ENCODE measurements at places on chromosomes 3 and 15.

- no peak for DNase-seq
Observed at GRCh38 chr3:164306042-164306441, 772.3 kb downstream of the SI start.

DNA sequence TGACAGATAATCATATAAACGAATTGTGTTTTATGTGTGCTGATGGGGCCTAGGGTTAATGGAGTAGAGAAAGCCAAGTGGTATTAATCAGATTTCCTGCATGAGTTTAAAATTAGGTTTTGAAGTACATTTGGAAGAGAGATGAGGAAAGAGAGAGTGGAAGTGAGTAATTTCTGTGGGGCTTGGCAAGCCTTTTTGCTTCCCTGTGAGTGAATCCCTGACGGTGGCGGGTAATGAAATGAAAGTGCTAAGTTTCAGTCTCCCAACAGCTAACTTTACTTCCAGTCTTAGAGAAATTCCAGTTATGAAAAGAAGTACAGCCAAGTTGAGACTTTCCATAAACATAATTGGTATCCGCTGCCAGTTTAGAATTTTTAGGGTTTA, 139.4 kb downstream of the BBX start:
- no peak for DNase-seq

- no peak for DNase-seq
Observed at GRCh38 chr3:137796993-137797392, 32.9 kb downstream of the SOX14 start.

DNA sequence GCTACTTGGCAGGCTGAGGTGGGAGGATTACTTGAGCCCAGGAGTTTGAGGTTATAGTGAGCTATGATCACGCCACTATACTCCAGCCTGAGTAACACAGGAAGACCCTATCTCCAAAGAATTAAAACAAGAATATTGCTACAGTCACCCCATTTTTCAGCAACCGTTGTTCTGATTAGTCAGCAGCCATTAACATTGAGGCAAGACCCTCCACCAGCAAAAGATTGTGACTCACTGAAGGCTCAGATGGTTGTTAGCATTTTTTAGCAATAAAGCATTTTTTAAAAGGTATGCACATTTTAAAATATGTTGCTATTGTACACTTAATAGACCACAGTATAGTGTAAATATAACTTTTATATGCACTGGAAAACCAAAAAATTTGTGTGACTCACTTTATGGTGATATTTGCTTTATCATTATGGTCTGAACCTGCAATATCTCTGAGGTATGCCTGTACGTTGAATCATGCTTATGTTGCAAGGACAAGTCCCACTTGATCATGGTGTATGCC, 492.6 kb downstream of the SQOR start:
- no peak for DNase-seq

GRCh38 chr3:136954980-136955780, 2.6 kb upstream of the IL20RB start:
- no peak for DNase-seq

DNA sequence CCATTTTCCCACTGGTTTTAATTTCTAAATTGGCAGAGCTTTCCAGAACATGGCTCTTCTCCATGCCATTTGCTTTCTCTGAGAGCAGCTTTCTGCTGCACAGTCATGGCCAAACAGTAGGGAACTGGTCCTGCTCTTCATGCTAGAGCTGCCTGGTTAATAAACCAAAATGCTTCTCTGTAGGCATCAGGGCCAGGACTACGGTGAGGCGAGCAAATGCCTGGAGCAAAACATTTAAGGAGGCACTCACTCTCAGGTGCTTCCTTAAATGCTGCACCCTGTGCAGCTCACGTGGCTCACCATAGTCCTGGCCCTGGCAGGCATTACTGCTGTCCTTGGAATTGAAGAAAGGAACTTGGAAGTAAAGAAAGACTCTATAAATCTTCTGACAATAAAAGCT, 48.5 kb upstream of the PPP2R3A start:
- DNase-seq: no peak

- DNase-seq: no peak
Observed at GRCh38 chr3:188530226-188530625, 376.3 kb downstream of the LPP start.

GRCh38 chr15:101310508-101310907, 15.5 kb upstream of the SNRPA1 start:
- no peak for DNase-seq

- no peak for DNase-seq
Observed at GRCh38 chr3:194382892-194383223, 13.3 kb upstream of the LRRC15 start.

- no peak for DNase-seq
Observed at GRCh38 chr15:101029971-101030661, 111.0 kb downstream of the LRRK1 start.

DNA sequence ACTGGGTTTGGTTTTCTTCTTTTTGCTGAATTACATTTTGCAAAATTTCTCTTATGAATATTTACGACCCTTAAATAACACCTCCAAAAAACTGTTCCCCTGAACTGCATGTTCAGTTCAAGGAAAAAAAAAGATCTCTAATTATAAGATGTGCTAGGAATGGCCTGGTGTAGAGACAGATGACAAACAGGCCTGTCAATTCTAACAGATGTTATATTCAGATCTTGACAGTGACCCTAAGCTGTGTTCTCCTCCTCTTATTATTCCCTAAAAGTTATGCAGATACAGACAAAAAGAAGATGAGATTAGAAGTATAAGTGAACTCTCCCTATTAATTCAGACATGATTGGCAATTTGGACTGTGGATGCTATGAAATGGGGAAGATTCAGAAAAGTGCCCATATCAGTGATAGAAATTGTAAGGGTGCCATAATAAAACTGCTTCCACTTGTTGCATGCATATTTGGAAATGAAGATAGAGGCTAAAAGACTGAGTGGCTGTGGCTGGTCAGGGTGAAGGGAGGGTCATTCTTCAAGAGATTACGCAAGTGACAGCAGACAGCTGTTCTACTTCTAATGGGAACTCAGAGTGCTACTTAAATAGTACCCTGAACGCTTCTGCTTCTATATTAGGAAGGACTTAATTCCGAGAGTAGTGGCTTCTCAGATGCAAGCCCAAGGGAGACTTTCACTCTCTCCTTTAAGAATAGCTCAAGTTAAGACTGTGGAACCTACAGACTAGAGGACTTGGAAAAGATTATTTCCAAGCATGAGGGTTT, 75.5 kb downstream of the ADAMTS9 start:
- no peak for DNase-seq

- DNase-seq: no peak
Observed at GRCh38 chr3:114057011-114057347, 442 bp downstream of the QTRT2 start.

DNA sequence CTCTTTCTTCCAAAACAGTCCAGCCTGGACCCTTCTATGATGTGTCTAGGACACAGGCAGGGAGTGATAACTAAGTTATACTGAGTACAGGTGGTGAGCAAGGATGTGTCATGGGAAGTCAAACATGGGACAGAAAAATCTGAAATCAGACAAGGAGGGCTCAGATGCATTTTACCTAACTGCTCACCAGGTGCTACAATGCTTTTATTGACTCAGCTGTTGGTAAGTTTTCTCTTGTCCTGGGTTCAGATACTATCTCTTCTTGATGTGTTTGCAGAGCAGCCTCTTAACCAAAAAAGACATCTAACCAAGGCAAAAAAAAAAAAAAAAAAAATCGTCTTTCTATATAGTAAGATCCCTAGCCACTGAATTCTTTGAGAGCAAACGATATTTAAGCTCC, 378.6 kb downstream of the VPS13C start:
- DNase-seq: no peak

GRCh38 chr15:98800437-98801233, 152.3 kb downstream of the IGF1R start:
- DNase-seq: no peak

GRCh38 chr3:196504556-196504955, 988 bp upstream of the RNF168 start:
- no peak for DNase-seq

DNA sequence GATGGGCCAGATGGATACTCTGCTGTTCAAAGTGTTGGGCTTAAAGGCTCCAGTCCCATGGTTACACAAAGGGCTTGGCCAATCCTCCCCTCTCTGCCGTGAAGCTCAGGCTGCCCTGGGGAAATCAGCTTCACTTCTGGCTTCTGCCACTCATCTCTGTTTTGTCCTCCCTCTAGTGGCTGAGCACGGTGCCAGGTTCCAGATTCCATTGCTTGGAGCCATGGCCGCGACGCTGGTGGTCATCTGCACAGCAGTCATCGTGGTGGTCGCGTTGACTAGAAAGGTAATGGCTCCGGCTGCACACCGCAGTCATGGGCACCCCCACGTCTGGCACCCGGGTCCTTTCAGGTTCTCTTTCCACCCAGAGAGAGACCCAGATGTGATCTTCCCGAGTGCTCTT, 5.6 kb downstream of the TIGIT start:
- DNase-seq: peak; percentile 40

DNA sequence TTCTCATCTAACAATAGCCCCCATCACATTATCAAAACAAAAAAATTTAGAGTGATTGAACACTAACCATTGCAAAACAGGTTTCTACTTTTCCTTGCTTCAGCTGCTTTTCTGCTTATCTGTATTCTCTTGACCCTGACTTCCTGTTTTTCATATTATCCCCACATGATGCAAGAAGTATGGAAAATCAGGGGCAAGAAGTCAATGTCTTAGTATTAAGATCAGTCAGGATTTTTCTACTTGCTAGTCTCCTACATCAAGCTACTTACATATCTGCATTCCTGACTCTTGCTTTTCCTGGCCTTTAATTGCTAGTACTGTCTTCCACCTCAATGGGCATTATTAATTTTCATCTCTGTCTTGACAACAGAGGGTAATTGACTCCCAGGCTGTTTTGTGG, 300.2 kb downstream of the OTOL1 start:
- no peak for DNase-seq

DNA sequence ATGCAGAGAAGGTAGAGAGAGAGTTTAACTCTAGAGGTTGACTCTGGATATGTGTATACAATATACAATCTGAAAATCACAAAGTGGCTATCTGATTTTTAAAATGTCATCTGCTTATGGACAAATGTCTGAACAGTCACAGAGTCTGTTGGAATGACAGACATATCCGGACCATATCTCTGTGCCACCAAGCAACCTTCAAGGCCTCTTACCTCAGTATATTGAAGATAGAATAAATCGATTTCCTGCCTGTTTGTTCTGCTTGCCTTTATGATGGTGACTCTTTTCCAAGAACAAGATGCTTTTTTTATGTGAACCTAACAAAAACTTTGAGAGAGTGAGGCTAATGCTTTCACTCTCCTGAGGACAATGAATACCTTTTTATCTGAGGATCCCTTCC, 151.1 kb downstream of the RBPMS2 start:
- DNase-seq: no peak

- DNase-seq: no peak
Observed at GRCh38 chr3:141104151-141104821, 53.1 kb downstream of the SPSB4 start.

- no peak for DNase-seq
Observed at GRCh38 chr3:142500211-142500610, 52.4 kb upstream of the XRN1 start.

DNA sequence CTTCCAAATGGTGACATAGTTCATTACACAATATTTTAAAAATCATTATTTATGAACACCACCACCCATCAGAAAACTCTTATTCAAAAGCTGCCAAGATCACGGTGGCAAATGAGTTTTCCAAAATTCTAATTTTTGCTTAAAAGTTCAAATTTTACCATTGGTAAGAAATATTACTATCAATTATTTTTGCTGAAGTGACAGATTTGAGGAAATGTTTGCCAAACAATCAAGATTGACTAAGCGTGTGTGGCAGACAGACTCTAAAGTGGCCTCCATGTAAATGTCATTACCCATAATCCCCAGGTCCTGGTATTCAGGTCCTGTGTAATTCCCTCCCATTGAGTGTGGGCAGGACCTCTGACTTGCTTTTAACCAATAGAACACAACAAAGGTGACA, 35.0 kb downstream of the ZNF280D start:
- DNase-seq: no peak

DNA sequence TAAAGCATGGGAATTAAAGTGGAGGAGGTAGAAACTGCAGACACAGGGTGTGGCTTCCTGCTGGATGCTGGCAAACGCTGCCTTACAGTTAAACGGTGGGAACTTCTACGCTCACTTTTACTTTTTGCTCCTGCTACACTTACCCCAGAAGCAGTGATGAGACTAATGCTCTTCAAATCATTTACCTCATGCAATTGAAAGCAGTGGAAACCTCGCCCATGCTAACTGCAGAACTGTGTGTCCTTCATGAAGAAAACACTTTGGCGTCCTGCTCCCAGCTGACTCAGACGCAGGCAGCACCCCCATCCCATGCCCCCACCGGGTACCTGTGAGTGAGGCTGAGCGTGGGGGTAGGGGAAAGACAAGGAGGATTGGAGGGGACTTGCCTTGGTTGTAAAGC, 31.8 kb downstream of the UPK1B start:
- no peak for DNase-seq

DNA sequence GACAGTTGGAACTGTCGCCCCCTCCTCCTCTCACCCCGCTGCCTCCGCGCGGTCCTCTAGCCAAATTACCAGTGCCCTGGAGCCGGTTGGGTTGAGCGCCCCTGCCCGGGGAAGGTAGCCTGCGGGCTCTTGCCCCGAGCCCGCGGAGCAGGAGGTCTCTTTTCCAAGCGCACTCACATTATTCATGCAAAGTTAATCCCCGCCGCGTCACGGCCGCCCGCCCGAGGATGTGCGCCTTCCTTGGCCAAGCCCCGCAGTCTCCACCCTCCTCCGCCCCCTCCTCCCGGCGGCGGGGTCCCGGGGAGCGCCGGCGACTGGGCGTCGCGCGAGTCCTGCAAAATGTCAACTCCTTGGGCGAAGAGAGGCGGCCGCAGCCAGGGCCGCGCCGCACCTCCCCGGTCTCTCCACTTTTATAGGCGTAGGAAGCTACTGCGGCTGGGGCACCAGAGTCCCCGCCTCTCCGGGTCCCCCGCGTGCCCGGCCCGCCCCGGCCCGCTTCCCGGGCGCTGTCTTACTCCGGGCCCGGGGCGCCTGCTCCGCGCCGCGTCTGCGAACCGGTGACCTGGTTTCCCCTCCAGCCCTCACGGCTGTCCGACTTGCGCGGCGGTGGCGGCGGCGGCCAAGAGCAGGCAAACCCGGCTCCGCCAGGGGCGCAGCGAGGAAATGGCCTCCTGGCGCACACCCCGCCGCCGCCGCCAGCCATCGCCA, at the start of gene THRB:
TSS of gene THRB (minus strand) at position 233 of the 708 bp plus-strand sequence.
- DNase-seq: no peak

DNA sequence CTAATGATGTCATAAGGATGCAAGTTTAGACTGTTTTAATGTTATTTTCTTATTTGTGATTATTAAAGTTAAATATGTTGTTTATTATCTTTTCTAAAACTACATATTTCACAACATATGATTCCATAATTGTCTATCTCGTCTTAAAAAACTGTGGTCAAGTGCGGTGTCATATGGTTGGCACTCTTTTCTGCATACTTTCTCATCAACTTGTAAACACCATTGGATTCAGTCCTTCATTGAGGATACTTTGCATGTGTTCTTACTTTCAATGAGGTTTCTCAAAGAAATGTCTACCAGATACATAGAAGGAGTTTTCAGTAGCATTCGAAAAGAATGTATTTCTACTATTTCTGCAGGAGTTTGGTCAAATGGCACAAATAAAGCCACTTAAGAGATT, 22.0 kb upstream of the ALPK3 start:
- no peak for DNase-seq
